ENCODE measurements at places on chromosomes 11 and 22.

DNA sequence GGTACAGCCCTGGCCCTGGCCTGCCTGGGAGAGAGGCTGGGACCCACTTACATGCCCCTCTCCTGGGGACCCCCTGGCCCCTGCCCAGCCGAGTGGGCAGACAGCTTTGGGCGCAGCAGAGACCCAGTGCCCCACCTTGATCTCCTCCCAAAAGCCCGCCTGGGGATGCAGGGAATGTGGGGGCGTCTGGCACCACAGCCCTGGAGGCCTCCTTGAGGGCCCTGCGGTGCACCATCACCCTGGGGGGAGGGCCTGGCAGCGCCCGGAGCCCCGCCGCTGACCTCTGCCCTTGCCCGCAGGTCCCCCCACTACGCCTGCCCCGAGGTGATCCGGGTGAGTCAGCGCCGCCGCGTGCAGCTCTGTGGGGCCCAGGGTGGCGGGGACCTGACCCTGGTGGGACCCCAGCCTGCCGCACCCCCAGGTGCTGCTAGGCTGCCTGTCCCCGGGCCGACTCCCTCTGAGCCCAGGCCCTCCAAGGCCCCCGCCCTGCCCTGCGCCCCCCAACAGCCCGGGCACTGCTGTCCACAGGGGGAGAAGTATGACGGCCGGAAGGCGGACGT is 43.7 kb downstream of the MOB2 start:
- no peak for DNase-seq

GRCh38 chr11:113928311-113928710 is 23.7 kb downstream of the HTR3B start:
- no peak for DNase-seq

DNA sequence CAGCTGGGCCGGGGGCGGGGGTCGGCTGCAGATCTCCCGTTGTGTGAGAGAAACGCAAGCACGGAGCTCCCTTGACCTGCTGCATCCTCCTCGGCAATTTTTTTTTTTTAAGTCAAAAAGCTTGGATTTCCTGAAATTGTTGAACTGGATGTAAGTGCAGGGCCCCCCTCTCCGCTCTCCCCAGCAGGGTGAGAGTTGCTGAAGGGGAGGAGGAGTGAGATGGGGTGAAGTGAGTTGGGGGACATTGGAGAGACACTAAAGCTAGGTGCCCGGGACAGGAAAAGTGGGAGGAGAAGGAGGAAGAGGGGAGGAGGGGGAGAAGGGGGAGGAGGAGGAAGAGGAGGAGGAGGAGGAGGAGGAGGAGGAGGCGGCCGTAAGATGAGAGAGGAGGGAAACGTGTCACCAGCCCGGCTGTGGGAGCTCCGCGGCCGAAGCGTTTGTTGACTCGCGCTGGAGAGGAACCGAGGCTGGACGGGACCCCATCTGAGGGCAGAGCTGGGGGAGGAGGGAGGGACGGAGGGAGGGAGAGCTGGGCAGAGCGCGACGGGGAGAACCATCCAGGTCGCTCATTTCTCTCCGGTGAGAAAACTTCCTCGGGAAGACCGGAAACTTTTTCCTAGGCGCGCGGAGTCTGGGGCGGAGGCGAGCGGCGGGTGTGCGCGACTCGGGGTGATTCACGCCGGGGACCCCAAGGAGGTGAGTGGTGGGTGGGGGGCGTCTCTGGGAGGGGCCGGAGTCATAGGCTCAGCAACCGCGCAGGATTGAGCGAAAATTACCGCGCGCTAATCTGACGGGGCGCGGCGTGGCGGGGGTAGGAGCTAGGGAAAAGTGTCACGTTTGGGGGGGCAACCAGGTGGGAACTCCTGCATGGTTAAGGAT is 80.2 kb downstream of the PRR5L start:
- DNase-seq = no peak

DNA sequence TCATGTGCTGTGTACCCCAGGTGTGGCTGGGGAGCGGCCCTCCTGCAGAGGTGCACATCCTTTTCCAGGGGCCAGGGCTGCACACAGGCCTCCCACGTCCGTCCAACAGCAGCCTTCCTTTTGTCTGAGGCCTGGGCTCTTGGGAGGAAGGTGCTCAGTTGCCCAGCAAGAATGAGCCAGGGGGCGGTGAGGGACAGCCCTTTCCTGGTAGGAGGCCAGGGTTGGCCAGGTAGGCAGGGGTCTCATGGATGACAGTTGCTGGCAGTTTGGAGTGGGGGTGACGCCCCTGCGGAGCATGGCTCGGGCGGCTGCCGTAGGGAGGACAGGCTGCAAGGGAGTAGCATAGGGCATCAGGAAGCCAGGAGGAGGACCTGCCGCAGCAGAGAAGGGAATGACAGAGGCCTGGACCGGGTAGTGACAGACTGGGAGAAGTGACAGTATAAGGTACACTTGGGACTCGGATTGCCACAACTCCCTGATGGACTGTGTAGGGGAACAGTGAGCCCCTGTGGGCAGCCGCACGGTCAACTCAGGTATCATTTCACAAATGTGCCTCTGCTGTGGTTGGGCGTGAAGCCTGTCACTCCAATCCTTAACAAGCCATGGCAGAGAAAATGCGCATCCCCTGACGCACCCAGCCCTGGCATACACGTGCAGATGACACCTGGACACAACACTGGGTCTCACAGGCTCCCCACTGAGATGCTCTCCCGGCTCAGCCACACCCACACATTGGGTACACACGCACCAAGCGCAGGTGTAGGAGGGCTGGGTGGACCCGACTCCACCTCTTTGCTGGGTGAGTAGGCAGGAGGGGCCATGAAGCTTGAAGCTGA is 79.7 kb downstream of the DGCR2 start:
- DNase-seq = no peak

GRCh38 chr11:73866586-73866996 is 10.1 kb downstream of the COA4 start:
- DNase-seq = no peak

DNA sequence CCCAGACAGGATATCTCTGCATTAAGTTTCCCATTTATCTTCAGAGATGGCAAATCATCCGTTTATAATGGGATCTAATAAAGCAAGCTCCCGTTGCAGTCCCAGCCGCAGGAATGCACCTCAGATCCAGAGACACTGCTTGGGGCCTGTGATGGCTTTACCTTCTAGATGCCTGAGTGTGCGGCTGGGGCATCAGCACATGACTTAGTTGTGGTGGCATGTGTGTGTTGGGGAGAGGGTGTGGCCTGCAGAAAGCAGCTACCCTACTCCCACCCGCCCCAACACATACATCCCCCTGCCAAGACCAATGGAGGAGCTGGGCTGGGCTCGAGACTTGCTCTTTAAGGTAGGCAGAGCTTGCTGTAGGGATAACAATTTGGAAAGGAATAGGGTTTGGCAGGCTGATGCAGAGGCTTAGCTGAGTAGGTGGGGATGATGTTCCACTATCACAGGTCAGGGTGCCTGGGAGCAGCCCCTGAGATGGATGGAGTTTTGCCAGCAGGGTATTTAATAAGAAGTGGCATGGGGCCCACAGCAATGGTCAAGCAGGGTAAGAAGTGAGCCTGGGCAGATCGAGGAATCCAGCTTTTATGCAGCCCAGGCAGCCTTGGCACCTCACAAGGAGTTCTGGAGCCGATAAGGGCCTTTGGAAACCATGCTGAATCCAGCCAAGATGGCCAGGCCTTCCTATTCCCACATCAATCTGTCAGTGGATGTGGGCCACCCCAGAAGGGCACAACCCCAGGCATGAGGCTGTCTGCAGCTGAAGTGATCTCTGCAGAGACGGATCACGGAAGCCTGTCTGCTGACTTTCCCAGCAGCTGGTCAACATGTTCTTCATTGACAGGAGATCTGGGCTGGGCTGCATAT is 601.3 kb downstream of the BUD13 start:
- DNase-seq = no peak

- DNase-seq = no peak
Measured at GRCh38 chr11:110287537-110287936, 8.9 kb downstream of the RDX start.

DNA sequence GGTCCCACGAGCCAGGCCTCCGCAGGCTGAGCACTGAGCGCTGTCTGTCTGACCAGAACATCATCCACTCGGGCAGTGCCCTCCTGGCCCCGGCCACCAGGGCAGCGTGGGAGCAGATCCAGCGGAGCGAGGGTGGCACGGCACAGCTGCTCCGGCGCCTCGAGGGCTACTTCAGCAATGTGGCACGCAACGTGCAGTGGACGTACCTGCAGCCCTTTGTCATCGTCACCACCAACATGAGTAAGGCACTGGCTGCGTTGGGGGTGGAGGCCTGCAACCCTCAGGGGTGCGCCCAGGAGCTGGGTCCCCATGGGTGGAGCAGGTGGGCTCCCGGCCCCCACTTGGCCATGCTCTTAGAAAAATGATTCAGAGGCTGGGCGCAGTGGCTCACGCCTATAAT is 49.7 kb upstream of the PRODH start:
- no peak for DNase-seq

DNA sequence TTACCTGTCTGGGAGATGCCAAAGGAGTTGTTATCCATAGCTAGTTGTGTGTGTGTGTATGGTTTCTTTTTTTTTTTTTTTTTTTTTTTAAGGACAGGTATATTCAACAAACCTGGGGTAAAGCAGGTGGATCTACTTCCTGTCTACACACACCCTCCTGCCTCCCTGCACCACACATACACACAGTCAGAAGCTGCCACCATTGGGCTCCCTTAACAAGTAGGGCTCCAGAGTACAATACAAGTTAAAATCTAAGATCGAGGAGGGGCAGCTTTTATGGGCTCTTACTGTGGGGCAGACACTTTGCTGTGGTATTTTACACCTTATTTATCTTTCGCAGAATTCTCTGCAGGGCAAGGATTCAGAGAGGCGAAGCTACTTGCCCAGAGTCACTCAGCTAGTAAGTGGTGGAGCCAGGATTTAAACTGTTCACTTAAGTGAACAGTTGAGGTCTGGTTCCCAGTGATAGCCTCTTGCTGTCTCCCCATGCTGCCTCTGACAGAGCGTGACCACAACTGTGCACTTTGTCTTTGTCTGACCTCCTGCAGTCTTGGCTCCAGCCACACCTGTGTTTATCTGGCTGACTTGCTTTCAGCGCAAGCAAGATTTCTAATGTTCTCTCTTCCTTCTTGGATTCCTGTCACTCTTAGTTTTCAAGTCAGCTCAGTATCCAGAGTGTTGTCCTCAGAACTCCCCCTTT is 135.0 kb downstream of the CSNK2A3 start:
- DNase-seq = no peak

- no peak for DNase-seq
Measured at GRCh38 chr11:30458541-30458940, 127.6 kb downstream of the MPPED2 start.

- no peak for DNase-seq
Measured at GRCh38 chr11:995044-995751, 41.3 kb downstream of the MUC6 start.

DNA sequence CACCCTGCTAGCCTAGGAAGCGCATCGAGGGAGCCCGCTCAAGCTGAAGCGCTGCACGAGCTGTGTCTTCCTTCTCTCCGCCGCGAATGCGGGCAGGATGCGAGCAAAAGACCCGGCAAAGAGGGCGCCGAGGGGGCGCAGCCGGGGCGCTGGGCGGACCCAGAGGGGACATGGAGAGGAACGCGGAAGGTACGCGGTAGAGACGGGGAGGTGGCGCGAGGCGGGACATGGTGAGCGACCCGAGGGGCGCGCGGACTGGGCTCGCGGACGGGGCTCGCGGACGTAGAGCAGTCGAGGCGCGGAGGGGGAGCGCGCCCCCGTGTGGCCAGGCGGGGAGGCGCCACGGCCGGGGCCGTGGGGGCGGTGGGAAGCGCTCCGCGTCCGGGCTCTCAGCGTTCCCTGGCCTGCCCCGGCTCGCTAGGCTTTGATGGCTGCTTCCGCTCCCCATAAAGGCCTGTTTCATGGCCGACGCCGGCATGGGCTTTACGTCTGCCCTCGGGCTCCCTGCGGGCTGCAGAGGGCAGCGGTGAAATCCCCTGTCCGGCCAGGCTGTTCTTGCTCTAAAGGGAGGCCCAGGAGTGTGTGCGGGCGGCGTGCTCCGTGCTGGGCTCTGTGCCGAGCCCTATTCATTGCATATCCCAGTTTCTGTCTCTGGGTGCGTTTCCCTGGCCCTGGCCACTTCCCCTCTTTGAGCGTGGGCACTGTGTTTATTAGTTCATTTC is 31.2 kb upstream of the TRIM29 start:
- DNase-seq = peak; percentile 51

GRCh38 chr22:50676180-50676636 is 3.6 kb downstream of the SHANK3 start:
- no peak for DNase-seq

GRCh38 chr11:22797047-22797446 is 32.6 kb downstream of the SVIP start:
- no peak for DNase-seq

DNA sequence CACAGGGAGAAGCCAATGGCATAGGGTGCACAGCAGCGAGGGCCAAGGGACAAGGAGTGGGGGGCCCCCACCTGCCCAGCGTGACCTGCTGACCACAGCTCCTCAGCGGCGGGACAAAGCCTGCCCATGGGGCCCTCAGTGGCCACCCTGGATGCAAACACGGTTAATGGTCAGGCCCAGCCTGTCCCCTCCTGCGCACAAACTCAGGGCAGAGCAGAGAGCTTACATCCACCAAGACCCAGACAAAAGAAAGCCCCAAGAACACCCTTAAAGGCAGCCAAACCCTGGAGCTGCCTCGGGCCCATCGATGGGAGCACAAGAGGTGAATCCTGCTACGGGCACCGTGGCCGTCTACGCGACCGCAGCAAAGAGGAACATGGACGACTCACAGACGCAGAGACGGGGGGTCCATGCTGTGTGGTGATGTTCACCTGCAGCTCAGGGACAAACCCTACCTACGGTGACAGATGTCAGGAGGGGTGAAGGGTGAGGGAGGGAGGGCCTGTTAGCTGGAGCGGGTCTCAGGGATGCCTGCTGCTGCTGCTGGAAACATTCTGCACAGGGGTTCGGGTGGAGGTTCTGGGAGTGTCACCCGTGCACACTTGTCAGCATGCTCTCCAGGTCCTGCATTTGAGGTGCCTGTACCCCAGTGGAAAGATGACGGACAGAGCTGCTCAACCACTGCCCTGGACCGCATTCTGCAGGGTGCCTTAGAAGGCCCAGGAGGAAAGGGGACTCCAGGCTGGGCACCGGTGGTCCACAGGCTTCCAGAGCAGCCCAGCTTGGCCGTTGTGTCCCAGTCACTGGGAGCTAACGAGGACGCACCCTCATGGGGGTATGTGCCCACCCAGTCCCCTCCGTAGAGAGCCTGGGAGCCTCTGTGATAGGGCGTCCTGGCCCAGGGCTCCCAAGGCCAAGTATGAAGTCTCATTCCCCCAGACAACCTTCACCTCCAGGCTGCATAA is 11.6 kb downstream of the ASCL2 start:
- DNase-seq = no peak

DNA sequence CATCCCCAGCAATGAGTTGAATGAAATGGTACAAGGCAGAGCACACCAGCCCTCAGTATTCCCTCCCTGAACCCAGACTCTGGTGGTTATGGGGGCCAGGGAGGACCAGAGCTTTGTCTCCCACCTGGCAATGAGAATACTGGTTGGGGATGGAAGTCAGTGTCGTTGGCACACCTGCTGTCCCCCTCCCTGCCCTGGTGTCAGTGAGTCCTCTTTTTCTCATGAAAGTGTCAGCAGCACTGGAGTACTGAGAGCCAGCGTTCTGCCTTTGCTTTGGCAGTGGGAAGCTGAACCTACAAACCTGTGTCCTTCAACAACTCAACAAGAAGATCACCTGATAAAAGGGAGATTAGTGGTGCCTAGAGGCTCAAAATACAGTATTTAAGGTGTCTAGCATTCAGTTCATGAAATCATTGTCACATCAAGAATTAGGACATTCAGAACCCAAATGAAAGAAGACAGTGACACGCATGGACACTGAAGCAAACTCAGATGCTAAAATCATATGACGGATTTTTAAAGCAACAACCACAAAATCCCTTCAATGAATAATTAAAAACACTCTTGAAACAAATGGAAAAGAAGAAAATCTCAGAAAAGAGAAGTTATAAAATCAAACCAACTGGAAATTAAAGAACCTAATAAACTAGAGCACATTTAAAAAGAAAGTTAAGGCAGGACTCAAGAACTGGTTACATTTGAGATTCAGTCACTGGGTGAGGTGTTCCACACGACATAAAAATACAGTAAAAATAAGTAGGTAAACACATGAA is 77.5 kb upstream of the VPREB1 start:
- no peak for DNase-seq
